ENCODE measurements at places on chromosomes 7 and 10.

DNA sequence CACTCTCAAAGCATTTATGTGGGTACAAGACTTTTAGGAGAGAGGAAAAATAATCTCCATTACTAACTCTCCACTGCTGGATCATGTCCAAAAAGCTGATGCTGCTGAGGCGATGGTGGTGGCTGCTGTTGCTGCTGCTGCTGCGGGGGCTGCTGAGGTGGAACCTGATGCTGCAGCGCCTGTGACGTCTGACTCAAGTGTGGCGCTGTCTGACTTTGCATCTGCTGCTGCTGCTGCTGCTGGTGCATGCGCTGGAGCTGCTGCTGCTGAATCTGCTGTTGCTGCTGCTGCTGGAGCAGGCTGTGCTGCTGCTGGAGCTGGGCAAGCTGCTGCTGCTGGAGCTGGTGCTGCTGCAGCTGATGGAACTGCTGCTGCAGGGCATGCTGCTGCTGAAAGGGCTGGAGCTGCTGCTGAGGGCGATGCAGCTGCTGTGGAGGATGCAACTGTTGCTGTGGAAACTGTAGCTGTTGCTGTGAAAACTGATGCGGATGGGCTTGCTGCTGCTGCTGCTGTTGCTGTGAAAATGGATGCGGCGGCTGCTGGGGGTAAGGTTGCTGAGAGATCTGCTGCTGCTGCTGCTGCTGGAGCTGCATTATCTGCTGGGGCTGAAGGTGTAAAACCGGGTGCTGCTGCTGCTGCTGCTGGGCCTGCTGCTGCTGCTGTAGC, 34.5 kb downstream of the PAXIP1 start:
- no peak for DNase-seq

DNA sequence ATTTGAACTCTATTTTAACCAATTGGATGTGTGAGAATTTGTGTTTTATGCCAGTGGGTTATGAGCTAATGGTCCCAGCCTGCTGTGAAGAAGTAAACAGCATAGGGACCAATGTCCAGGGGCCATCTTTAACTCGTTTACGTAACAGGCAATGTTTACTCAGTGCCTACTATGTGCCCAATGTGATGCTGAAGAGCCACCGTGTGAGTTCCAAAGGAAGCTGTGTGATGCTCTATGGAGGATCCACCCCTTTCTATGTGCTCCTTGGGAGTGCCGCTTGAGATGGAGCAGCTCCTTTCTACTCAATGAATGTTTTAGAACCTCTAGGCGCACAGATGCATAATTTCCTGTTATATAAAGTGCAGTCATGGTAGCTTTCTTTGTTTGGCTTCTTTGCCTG, 21.3 kb downstream of the DYNC1I1 start:
- no peak for DNase-seq

DNA sequence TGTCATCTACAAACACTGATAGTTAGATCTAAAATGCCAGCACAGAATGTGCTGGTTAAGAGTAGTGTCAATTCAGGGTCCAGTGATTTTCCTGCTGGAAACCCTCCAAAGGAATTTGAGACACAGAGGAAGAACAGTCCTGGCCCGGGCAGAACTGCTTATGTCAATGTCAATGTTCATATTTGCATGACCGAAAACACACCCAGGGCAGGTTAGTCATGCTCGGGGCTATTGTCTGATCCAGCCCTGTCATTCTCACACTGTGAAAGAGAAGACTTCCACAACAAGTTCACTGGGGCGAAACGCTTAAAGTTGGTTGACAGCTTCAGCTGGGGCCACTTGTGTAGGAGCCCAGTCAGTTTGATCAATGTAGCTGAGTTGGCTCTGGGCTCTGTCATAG, 139.3 kb downstream of the C1GALT1 start:
- no peak for DNase-seq

DNA sequence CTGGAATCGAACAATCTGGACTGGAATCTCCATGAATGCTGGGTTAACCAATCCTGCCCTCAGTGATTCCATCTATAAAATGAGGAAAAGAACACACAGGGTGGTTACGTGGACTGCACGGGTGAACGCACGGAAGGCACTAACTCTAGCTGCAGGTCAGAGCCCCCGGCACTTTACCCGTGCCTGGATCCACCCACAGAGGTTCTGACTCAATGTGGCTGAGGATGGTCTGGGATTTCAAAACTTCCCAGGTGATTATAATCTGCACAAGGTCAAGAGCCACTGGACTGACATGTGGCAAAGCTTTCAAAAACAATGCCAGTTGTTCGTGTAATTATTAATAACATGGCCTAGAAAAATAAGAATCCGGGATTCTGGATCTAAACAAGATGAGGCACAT, 29.2 kb downstream of the KIAA1549 start:
- no peak for DNase-seq

GRCh38 chr7:92963566-92963965, 127.2 kb upstream of the CDK6 start:
- DNase-seq: no peak

DNA sequence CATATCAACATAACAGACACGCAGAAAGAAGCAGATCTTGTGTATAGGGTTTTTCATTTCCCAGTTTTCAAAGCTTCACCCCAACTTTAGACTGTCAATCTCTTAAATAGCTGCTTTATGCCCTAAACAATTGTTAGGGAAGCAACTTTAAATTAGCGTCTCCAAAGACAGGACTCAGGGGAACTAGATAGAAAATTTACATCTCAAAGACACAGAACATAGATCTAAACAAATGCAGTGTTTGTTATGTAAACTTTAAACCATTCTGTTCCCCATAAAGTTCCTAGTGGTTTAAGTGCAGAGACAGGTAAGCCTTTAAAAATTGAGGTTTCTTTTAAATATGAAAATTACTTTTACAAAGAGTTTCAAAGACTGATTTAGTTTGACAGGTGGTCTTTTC, 379.2 kb upstream of the GHITM start:
- no peak for DNase-seq

DNA sequence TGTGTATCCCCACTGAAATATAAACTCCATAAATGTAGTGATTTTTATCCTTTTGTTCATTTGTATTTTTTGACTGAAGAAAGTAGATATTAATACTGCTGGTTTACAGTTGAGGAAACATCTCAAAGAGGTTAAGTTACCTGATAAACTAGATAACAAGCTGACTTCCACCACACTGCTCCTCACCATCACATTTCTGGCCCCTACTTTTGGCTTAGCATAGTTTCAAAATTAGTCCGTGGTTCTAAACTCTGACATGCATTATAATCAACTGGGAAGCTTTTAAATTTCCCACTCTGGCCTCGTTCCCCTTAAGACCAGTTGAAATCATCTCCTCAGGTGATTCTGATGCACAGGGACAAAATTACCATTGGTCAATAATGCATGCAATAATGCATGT, 43.5 kb downstream of the ANKIB1 start:
- no peak for DNase-seq

- DNase-seq: no peak
Observed at GRCh38 chr7:74430961-74431466, 22.7 kb upstream of the GTF2IRD1 start.

DNA sequence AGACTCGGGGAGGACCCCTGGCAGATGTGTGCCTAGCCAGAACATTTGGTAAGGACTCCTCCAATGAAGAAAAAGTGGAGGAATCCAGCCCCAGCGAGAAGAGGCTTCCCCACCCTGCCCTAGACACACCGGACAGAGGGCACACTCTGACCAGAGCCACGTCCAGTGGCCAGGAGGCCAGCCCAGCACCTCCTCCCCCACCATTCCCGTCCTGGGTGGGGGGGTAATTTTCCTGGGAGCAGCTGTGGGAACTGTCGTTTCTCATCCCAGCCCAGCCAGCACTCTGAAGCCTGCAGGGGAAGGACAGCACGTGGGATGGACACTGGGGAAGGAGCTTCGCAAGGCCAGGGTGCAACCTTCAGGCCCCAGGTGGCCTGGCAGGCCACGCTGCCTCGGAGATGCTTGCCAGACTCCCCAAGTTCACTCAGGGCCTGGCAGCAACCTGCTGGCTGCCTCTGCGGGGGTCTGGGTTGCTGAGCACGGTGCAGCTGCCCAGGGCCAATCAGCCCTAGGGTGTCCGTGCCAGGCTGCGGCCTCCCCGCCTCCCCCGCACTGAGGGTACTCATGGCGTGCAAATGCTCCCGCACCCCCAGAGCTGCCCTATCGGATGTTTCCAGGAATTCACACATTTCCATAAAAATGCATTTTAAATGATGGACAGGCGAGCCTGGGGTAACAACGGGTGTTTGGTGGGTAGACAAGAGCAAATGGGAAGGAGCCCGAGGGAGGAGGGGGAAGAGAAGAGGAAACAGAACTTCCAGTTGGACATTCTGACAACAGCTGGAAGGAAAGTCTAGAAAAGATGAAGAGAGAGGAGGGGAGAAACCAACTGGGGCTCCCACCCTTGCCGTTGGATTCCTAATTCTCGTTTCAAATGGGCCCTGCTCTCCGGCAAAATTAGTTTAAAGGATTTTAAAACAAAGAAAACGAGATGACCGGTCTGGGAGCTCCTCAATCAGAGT, 1.9 kb upstream of the EN2 start:
- no peak for DNase-seq

All from DND-41 (cell line).